ENCODE measurements at places on chromosomes 5 and 9.

DNA sequence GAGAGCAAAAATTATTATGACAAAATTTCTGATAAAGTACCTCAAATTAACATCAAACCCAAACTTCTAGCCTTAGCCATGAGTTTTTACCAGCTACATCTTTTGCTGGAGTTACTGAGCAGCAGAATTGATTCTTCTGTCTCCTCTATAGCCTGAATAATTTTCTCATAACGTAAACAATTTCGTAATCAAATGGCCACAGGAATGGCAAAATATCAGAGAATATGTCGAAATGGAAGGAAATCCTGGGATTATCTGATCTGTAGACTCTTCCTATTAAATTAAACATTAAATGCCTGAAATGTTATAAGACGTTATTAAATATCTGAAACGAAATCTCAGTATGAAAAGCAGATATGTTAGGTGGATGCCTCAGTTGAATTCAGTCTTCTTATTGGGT lies 41.1 kb downstream of the LURAP1L start:
- DNase-seq = no peak

GRCh38 chr5:152007653-152008335 lies 83.1 kb upstream of the GLRA1 start:
- no peak for DNase-seq

GRCh38 chr9:78407636-78408312 lies 110.8 kb downstream of the PSAT1 start:
- DNase-seq = no peak

DNA sequence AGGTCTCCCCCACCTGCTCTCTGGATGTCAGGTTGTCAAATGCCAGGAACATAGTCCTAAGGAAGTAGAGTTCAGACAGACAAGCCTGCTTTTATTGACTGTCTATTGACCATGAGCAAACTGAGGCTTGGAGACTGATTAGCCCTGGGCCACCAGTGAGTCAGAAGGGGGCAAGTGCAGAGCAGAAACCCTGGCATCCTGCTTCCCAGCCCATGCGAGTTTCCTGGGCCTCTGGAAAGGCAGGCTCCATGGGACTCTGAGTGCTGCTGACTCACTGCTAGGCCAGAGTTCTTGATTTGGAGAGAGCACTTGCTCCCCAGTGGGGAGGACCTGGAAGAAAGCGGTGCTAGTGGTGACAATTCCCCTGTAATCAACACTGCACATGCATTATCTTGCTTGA lies 2.8 kb upstream of the HBEGF start:
- no peak for DNase-seq

- DNase-seq = no peak
These were observed 142.9 kb downstream of the AOPEP start for GRCh38 chr9:94869415-94869843.

GRCh38 chr5:78634634-78635033 lies 13.9 kb downstream of the LHFPL2 start:
- DNase-seq = no peak

DNA sequence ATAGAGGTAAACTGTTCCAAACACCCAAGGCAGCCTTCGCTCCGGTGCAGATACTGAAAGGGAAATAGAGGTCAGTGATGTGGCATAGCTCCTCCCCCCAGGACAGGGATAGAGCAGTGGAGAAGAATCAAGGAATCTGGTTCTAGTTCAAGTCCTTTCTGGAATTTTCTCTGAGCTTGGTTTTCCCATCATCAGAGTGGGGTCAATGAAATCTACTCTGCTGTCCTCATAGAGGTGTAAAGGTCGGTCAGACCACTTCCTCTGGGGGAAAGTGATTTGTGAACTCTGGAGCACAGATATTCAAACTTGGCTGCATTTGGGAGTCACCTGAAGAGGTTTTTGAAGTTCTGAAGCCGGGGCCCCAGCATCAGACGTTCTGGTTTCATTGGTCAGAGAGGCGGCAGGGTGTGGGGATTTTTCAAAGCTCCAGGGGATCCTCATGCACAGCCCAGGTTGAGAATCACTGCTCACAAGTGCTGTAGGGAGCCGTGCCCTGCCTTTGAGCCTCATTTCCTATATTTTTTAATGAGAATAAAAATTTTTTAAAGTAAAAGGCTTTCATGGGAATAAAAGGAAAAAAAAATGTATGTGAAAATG lies 105.7 kb upstream of the RAD23B start:
- no peak for DNase-seq

DNA sequence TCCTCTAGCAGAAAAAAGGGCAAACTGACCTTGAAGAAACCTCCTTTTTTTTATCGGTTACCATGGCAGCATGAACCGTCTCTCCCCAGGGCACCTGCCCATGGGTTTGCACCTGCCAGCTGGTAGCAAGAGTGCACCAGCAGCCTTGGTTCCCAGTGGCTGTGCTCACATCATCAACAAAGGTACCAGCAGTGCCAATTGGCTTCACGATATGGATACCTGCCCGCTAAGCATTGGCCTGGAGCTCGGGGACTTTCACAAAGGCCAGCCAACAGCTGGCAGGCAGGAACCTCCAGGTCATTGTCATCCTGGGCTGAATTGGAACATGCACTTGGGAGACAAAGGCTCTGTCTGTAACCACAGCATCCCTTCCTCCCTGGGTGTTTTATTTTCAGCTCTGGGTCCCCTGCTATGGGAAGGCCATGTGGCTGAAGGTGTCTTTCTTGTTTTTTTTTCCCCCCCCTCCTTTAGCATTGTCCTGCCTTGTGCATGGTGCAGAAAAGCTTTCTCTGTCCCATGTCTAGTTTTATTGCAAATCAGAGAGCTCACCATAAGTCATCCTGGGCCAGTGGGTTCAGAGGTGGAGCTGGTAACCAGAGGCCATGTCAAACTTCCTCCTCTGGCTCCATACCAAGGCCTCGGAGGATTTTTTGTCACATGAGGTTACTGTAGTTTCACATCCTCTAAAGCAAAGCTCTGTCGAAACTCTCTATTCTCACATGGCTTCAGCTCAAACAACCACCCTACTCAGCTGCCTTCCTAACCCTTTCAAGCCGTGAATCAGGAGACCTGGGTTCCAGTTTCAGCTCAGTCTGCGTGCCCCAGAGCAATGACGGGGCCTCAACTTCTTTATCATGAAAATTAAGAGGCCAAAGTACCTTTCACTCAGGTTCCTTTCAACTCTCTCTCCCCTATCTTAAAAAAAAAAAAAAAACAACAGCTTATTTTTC lies 145.5 kb upstream of the MAP3K1 start:
- DNase-seq = peak; percentile 23

DNA sequence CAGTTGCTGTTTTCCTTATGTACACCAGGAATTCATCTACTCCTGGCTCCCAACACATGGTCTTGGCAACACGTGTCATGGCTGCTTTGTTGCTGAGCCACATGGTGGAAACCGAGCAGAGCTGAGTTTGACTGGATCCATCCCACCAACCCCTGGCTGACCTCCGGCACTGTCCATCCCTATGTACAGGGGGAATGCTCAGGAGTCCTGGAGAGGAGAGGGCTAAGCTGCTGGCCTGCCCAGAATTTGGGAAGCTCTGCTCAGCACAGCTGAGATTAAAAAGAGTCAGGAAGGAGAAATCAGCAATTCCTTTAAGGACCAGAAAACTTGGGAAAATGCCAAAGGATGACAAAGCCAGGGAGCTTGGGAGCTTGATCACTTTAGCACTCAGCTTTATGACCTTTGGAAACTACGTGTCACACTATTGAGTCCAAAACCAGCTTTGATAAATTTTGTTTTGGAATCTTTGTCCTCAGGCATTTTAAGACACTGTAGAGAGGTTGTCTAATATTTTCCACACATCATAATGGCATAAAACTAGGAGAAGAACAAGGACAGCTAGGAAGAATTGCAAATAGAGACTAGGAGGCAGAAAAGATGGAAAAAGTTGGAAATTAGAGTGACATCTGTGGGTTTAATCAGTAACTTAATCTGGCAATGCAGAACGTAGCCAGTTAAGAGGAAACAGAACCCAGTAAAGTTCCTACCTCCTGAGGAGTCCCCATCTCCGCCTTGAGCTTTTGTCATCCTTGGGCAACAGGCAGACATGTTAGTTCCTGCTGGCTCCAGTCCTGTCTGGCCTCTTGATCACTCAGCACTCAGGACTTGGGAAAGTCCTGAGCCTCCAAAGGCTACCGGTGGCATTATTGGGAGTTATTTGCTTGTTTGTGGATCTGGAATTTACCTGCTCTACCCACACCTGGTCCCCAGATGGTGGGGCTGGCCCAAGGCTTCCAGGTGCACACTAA lies 62.5 kb upstream of the PLPP1 start:
- no peak for DNase-seq
